Ovary (tissue), 10 donors: ENCODE measurements at places on chromosomes 4 and X. TPM values are rescaled to one million over a fixed set of nuclear protein-coding genes. Genes with fewer than 3 reads are reported as not detected.

DNA sequence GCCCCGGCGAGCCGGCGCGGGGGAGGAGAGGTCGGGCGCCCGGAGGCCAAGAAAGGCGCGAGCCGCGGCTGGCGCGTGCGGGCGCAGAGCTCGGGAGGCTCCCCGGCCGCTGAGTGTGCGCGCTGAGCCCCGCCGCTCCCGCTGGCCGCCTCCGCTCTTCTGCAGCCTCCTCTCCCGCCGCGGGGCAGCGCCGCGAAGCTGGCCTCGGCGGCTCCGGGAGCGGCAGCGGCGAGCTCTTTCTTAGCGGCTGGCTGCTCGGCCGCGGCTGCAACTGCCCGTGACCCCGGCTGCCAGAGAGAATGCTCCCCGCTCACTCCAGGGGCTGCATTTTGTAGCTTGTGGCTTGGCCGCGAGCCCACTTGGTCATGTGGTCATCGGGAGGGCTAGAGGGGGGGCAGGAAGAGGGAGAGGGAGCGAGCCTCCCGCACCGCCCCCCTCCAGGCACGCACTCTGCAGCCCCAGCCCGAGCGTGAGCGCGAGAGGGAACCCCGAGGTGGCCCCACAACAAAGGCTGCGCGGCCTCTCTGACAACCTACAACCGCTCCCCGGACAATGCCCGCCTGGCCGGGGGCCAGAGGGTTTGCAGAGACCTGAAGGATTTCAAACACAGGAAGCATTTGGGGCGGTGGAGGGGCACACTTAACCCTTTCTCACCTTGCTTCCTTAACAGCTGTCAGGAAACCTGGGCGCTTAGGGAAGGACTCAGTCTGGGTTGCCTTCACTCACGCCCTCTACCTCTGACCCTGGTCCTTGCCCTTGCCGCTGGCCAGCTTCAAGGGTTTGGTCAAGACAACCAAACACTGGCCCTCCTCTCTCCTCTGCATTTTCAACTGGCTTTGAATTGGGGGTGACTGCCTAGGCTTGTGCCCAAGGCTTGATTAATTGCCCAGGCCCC lies at the start of gene APLN:
Gene APLN (minus strand): TSS at position 305 of the 895 bp plus-strand sequence. CDS start 326 bp downstream, outside the sequence.
- DNase-seq: peak; percentile 62

TMPRSS11B gene
- total RNA-seq: not detected

GABRG1 gene
- total RNA-seq: 0.70 TPM

ITIH6 gene
- total RNA-seq: not detected

DNA sequence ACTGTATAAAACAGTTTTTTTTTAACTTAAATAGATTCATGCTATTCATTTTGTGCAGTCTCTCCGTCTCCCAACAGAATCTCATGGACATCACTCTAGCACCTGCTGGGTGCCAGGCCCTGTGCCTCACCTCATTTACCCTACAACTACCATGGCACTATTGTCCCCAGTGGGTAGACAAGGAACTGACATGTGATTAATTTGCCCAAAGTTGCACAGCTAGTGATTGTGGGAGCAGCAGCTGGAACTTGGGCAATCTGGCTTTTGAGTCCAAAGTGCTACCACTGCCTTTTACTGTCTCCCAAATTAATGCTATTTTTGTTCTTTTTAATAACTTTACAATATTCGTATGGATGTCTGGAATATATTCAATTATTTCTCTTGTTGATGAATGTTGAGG lies 11.2 kb upstream of the PGRMC2 start:
- DNase-seq: no peak

GRCh38 chr4:57195622-57196021 lies 85.4 kb upstream of the IGFBP7 start:
- no peak for DNase-seq

ASMT gene
- 0.38 TPM for total RNA-seq

H2AZ1 gene
- 117 TPM for total RNA-seq

DNA sequence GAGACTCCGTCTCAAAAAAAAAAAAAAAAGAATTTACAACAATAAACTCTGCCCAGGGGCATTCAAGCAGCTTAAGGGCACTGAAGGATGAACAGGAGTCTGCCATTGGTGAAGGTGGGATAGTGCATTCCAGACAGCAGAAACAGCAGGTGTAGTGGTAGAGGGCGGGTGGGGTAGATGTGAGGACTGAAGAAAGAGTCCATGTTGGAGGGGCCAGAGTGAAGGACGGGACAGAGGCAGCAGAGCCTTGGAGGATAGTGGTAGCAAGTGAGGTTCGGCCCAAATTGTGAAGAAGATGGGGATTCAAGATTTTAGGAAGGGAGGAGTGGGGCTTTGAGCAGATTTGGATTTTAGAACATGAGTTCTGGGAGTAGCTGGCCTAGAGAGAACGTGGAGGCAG lies 75.7 kb downstream of the MED28 start:
- no peak for DNase-seq

DNA sequence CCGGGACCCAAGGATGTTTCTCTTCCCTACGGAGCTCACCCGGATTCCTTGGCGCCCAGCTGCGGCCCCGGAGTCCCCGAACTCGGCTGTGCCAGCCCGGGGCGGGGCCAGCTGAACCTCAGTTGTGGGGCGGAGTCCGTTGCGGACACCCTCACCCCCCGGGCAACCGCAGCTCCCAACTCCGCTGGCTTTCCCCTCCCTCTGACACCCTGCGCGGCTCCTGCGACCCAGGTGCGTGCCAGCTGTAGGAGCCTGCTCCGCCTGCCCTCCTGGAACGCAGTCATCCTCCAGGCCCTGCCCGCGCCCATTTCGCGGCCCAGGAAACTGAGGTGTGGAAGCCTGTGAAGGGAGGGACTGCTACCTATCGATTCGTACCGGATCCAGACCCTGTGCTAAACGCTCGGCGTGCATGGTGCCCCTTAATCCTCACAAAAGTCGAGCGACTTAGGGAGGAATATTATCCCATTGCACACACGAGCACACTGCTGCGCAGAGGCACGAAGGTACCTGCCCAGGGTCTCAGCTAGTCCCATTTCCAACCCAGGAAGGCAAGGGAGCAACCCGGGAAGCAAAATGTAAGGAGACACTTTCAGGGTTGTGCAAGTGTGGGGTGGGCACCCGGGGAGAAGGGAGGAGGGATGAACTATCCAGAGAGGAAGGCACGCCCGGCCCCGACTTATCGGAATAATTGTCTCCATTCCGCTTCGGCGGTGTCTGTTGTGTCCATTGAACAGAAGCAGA lies 12.3 kb downstream of the MSX1 start:
- no peak for DNase-seq

DNA sequence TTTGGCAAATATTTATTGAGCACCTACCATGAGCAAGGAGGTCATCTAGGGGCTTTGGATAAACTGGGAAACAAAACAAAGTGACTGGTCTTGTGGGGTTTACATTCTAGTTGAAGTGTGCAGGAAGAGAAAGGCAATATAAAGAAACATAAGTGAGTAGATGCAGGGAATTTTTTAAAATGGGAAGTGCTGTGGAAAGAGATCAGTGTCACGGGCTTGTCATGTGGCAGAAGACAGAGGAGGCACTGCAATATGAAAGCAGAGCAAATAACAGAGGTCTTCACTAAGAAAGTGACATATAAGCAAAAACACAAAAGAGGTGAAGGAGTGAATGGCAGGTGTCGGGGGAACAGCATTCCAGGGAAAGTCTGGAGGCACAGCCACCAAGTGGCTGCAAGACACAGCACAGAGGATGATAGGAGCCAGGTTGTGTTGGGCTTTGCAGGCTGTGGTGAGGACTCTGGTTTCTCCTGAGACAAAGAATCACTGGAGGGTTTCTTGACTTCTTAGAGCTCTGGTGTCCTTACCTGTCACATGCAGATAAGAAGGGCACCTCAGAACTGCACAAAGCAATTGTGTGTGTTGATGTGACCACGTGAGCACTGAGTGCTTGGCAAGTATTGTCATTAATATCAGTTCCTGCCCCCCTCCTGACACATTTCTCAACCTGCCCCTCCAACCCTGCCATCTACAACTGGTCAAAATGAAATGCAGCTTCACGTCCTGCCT lies 143.5 kb downstream of the TSPAN5 start:
- no peak for DNase-seq

GRCh38 chr4:24477919-24478318 lies 106.4 kb downstream of the DHX15 start:
- DNase-seq: peak; percentile 19

MAP3K15 gene
- total RNA-seq: 1.4 TPM

DNA sequence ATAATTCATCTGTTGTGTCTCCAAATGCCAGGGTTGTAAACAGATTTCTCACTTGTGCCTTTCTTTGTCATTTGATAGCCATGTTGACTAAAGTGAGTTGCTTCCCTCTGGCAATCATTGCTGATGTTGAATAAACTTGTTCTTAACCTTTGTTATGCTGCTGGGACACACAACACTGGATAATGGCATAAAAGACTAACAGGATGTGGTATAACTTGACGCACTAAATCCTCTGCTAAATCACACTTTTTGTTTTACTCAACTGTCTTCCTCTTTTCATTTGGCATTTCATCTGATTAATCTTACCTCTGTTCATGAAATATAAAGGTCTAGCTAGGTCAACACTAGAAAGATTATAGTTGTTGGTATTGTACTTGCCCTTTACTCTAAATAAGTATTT lies 17.6 kb upstream of the CXCL5 start:
- no peak for DNase-seq

- DNase-seq: no peak
Observed at GRCh38 chr4:39616651-39617050, 22.0 kb downstream of the SMIM14 start.

- peak; percentile 51 for DNase-seq
Observed at GRCh38 chrX:49308604-49309269, 5.3 kb downstream of the GAGE10 start.

HPGDS gene
- total RNA-seq: 0.30 TPM
